ENCODE measurements at places on chromosomes 16 and 17.

GRCh38 chr16:65831903-65832666 is 534.4 kb upstream of the CDH5 start:
- no peak for DNase-seq

DNA sequence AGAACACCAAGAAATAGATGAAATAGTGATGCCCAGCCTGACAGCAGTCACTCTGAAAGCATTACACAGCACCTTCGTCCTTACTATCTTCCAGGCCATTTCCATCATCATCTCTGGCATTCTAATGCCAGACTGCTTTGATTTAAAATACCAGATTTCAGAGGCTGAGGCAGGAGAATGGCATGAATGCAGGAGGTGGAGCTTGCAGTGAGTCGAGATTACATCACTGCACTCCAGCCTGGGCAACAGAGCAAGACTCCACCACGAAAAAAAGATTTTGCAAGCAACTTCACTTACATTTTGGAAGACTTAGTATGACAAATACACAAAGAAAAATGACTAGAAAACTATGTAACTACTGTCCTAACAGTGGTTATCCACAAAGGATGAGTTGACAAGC is 244.0 kb downstream of the CPPED1 start:
- DNase-seq: no peak

- no peak for DNase-seq
These were observed 227.3 kb downstream of the COPRS start for GRCh38 chr17:31631766-31632165.

DNA sequence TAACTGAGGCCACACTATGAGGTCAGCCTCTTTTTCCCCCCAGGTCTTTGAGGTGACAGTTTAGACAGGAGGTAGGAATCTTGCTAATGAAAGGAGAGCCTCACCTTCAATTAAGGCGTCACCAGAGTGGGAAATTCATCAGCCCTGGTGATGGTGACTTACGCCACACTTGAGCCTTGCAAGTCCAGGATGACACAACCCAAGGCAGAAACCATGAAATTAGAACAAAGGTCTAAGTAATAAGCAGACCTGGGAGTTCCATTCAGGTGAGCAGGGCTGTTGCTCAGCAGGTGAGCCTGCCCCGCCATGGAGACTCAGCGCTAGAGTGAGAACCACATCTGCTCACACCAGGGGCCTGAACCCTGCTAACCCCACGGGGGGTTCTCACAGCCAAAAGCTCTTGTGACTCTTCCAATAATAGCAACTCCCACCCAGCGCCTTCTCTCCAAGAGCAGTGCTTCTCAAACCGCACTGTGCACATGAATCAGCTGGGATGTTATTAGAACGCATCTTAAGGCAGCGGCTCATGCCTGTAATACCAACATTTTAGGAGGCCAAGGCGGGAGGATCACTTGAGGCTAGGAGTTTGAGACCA is 28.7 kb upstream of the KIFC3 start:
- DNase-seq: no peak

GRCh38 chr17:16991349-16992009 is 19.6 kb upstream of the TNFRSF13B start:
- peak; percentile 51 for DNase-seq
